ENCODE measurements at places on chromosomes 6 and 20.

GRCh38 chr6:145891565-145891964 is 72.6 kb downstream of the SHPRH start:
- DNase-seq = no peak

DNA sequence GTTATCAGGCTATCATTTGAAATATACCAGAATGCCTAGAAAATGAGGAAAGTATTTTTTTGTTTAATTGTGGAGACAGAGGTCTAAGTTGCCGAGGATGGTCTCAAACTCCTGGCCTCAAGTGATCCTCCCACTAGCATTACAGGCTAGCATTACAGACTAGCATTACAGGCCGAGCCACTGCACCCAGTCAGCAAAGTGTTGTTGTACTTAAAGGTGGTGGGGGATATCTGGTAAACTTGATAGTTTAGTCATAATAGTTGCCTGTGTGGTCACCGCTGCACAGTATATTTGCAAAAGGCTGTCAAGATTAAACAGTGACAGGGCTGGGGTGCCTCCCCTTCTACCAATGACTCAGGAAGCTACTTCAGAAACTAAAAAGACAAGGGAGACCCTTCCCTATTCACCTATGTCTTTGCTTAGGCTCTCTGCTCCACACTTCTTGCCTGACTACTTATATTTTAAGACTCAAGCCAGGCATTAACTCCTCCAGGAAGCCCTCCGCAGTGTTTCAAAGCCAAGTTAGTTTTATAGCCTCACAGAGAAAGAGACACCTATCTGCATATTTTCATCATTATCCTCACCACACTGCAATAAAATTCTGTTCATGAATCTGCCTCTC is 3.1 kb upstream of the AKIRIN2 start:
- DNase-seq = no peak

GRCh38 chr6:90314514-90314913 is 17.9 kb upstream of the BACH2 start:
- DNase-seq = no peak

DNA sequence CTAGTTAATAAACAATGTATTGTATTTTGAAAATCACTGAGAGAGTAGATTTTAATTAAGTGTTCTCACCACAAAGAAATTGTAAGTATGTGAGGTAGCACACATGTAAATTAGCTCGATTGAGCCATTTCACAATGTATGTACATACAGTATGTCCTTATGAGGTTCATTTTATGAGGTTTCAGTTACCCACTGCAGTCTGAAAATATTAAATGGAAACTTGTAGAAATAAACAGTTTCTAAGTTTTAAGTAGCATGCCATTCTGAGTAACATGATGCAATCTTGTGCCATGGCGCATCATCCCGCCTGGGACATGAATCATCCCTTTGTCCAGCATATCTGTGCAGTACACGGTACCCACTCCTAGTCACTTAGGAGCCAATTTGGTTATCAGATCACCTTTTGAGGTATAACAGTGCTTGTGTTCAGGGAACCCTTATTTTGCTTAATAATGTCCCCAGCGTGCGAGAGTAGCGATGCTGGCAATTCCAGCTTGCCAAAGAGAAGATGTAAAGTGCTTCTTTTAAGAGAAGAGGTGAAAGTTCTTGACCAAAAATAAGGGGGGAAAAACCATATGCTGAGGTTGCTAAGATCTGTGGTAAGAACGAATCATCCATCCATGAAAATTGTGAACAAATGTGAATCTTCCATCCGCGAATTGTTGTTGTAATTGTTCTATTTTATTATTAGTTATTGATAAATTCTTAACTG is 64.7 kb downstream of the KCNS1 start:
- no peak for DNase-seq

GRCh38 chr6:21611485-21611884 is 17.9 kb downstream of the SOX4 start:
- DNase-seq = no peak

- DNase-seq = no peak
Observed at GRCh38 chr6:154441995-154442310, 68.5 kb downstream of the CNKSR3 start.

DNA sequence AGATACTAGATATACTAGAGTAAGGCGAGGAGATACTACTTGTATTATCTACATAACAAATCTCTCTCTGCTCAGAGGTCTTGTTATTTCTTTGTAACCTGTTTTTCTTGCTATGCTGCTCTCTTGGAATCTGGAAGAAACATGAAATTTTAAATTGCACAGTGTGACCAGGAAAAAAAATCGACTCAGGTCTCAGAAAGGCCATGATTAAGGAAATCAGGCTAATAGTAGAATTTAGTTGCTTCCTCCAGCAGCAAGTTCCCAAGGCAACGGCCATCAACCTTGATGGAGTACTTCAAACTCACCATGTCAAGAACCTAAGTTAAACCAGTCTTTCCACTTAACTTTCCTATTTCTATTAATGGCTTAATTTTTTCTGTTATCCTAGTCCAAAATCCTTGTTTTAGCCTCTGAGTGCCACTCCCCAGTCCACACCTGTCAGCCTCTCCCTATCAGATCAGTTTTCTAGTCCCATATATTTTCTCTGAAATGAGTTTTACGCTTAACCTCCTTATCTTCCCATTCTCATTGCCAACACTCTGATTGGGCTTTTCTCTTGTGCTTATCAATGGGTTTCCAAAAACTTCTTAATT is 87.7 kb upstream of the BEND3 start:
- DNase-seq = no peak

- no peak for DNase-seq
Observed at GRCh38 chr6:67252663-67253062, 1382.4 kb upstream of the ADGRB3 start.

DNA sequence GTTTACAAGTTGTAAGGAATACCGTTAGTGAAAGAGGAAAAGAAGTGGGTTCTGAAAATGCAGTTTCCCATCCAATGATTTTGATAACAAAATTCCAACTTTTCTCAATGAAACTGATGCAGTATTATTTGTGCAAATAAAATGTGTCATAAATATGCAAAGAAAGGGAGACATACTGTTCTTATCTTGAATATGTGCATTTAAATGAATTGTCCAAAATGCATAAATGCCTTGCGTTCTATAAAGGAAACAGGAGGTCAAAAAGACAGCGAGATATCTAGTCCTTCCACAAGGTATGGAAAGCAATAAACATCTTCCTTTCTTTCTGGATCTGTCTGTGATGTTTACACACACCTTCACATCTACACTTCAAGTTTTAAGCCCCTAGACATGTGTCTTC is 54.6 kb upstream of the ISM1 start:
- DNase-seq = no peak

DNA sequence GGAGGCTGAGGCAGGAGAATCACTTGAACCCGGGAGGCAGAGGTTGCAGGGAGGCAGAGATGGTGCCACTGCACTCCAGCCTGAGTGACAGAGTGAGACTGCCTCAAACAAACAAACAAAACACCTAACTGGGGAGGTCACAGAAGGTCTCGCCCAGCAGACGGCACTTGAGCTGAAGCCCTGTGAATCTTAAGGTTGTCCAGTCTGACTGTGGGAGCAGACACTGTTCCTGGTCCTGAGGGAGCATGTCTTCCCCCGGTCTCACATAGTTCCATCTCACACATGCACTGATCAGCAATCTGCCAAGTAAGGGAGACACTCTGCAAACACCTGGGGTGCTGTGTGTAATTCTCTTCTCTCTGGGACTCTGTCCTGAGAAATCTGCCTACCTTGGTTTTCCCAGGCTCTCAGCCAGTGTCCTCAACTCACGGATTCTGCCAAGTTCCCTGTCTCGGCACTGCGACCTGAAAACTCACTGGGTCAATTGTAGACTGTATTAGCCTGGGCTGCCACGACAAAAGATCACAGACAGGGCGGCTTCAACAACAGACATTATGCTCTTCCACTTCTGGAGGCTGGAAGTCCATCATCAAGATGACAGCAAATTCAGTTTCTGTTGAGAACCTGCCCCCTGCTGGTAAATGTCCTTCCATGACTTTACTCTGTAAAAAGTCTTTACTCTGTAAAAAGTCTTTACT is 94.3 kb downstream of the JPH2 start:
- DNase-seq = no peak

DNA sequence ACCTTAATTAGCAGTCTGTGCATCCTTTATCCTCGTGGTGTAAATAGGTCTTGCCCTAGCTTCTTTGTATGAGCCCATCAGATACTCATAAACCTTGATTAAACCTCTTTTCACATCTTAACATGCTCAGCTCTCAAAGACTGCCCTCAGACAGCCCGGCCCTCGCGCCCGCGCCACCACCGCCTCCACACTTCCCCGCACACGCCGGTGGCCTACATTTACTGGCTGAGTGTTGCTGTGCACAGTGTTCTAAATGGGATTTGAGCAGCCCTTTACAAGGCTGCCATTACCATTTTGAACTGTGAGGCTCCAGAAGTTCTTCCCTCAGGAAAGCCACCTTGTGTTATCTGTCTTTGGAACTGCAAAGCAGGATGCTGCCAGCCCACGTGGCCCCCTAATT is 63.0 kb upstream of the INSM1 start:
- no peak for DNase-seq

DNA sequence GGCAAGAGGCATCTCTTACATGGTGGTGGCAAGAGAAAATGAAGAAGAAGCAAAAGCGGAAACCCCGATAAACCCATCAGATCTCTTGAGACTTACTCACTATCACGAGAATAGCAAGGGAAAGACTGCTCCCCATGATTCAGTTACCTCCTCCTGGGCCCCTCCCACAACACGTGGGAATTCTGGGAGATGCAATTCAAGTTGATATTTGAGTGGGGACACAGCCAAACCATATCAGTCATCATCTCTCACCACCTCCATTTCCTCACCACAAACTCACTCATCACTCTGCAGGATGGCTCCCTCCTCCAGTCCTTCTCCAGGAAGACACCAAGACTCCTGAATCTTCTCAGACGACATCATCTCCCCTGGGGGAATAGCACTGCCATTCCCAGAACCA is 25.8 kb upstream of the SLC16A10 start:
- DNase-seq = no peak

DNA sequence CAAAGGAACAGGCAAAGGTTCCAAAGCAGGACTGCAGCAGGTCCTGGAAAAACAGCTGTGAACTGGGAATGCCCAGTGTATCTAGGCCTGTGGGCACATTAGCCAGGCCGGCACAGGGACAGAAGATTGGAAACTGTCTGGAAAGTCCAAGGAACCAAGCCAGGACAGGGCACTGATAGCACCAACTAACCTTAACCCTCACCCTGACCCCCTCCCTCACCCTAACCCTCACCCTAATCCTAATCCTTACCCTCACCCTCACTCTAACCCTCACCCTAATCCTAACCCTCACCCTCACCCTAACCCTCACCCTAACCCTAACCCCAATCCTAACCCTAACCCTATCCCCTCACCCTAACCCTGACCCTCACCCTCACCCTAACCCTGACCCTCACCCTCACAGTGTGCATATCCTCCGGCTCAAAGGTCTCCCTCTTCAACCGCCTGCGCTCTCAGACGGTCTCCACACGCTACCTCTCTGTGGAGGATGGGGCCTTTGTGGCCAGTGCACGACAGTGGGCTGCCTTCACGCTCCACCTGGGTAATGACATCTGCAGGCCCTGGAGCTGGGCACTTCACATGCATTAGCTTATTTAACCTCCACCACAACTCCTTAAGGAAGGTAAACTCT is 5.1 kb upstream of the MATN4 start:
- no peak for DNase-seq

DNA sequence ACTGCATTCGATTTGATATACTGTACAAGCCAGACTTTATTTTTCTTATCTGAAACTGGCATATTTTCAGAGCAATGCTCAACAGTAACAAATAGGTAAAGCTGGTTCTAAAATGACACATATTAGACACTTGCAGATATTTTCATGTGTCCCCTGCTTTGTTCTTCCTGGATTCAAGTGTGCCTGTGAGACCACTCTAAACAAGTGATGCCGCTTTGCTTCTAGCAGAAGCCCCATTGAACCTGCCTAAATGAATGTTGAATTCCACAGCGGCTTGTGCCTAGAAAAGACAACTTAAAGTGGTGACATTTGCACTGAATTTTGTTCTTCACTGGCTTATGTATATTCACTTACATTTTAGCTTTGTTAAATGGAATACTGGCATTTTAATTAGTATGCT is 115.7 kb downstream of the AKAP7 start:
- no peak for DNase-seq

GRCh38 chr6:30219244-30219643 is 6.0 kb upstream of the TRIM26 start:
- peak; percentile 11 for DNase-seq

DNA sequence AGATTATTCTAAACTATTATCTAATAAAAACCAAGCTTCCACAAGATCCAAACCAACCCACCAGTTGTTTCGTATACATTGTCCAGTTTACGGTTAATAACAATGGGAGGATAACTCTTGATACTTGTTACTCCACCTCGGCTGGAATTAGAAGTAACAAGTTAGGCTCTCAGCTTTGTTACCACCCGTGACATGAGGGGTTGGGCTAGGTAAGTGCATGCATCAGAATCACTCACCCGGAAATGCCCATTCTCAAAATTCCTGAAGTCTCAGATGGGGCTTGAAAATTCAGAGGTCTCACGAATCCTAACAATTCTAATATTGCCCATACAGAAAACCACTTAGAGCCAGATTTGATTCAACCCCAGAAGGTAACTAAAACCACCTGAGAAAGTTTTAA is 27.0 kb upstream of the SERPINB1 start:
- DNase-seq = no peak

GRCh38 chr20:45088247-45088646 is 12.7 kb downstream of the KCNS1 start:
- DNase-seq = no peak

- no peak for DNase-seq
Observed at GRCh38 chr6:121435444-121436069, at the start of gene GJA1. TSS of gene GJA1 (plus strand) at chr6:121435646. CDS start at chr6:121446848, 11,202 bp downstream.

- DNase-seq = no peak
Observed at GRCh38 chr20:20367575-20368417, at the start of gene INSM1. TSS of gene INSM1 (plus strand) at chr20:20368104. CDS start at chr20:20368268, 164 bp downstream.

DNA sequence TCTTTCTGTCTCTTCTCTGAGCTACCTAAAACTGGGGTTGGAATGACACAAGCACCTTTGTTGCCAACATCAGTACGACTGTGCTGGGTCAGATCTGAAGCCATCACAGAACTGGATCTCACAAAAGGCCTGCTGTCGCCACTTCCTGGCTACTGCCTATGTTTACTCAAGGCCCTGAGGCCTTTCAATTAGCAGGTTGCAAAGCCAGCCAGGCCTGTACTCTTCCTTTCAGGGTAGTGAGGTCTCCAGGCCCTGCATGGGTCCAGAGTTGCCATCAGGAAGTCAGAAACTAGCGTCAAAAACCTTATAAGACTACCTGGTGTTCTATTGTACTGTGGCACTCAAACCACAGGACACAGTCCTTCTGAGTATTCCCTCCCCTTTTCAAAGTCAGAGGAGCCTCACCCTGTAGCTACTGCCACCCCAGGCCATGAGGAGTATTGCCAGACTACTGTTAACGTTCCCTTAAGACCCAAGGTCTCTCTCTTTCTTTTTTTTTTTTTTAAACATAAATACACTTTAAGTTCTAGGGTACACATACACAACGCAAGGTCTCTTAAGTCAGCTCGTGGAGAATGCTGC is 937.4 kb upstream of the GJE1 start:
- no peak for DNase-seq

DNA sequence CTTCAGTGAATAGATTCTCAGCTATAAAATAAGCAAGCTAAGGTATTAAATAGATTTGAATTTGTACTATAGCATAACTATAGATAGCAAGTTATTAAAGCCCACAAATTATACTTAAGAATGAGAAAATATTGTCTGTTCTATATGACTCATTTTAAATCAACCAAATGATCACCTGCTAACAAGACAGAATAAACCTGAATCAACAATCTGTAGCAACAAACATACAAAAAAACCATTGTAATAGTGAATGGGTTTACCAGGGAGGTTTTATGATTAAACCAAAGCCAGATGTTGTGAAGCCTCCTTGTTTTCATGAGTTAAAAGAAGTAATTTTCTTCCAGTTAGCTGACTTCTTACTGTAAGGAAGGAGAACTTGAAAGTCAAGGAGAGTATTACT is 71.9 kb upstream of the HTR1B start:
- DNase-seq = no peak

Data from stimulated activated CD8-positive, alpha-beta memory T cell treated with anti-CD3 and anti-CD28 coated beads, Interleukin-4, amount 100 ng/mL, for 1 hour (primary cell).